ENCODE measurements at places on chromosomes 1 and 21. TPM values are rescaled to one million over a fixed set of nuclear protein-coding genes. Genes with fewer than 3 reads are reported as not detected.
A peak's percentile ranks its signal among the peaks of the same experiment; 100 is the strongest.

Gene SPATA46
- total RNA-seq = not detected

GRCh38 chr1:151158326-151158725, 1.9 kb downstream of the TNFAIP8L2 start:
- DNase-seq = peak; percentile 46

DNA sequence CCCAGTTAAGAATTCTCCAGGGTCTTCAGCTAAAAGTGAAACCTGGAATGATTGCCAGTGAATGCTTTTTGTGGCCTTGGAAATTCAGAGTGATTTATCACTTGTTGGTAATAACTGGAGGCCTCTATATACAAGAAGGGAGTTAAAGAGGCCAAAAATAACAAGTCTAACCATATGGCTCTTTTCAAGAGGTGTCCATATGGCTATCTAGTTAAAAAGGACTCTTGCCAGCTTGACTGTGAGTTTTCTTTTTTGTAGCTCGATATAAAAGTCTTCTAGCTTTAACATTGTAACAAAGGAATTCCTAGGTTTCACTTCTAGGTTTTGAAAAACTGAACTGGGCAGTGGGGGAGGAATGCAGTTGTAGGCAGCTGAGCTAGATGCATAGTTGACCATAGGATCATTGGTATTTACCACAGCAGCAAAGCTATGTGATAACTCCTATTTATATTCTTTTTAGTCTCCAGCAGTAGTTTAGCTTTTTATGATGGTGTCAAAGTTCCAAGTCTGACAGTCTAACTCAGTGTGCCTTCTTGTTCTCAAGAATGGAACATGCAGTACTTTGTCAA, 44.4 kb downstream of the CACHD1 start:
- DNase-seq = no peak

DNA sequence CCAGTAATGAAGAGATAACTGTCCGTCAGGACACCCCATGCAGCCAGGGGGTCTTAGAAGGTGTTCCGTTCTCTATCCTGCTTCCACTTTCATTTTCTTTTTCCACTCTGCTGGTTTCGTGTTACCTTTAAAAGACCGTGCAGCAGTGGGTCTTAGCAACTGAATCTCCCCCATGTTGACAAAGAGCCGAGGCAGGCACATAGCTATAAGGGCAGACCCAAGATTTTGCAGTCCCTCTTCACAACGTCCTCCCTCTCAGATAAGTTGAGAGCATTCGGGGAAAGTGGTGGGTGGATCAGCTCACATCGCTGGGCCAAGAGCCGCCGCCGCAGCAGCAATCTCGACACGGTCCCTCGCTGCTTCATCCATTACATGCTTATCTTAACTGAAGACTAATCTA, 355.5 kb downstream of the LMO4 start:
- DNase-seq = no peak

- no peak for DNase-seq
These were observed 14.6 kb downstream of the COL9A2 start for GRCh38 chr1:40302475-40302874.

DNA sequence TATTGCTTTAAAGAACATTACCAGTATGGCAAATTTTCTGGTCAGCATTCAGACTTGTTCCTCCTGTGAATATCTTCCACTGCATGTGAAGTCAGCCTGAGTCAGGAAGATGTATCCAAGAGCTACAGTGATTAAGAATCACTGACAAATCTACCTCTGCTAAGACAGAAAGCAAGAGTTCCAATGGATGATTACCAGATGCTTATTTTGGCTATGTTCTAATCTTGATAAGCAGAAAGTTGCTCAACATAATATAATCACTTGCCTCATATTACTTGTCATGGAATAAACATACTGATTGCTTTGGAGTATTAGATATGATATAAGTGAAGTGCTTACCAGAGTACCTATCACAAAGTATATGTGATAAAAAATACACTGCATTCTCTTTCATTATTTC, 738.1 kb downstream of the ADGRL2 start:
- no peak for DNase-seq

GRCh38 chr1:234170067-234170466, 203.2 kb upstream of the COA6 start:
- DNase-seq = no peak

GRCh38 chr1:109767637-109768334, 4.1 kb upstream of the EPS8L3 start:
- peak; percentile 45 for DNase-seq

DNA sequence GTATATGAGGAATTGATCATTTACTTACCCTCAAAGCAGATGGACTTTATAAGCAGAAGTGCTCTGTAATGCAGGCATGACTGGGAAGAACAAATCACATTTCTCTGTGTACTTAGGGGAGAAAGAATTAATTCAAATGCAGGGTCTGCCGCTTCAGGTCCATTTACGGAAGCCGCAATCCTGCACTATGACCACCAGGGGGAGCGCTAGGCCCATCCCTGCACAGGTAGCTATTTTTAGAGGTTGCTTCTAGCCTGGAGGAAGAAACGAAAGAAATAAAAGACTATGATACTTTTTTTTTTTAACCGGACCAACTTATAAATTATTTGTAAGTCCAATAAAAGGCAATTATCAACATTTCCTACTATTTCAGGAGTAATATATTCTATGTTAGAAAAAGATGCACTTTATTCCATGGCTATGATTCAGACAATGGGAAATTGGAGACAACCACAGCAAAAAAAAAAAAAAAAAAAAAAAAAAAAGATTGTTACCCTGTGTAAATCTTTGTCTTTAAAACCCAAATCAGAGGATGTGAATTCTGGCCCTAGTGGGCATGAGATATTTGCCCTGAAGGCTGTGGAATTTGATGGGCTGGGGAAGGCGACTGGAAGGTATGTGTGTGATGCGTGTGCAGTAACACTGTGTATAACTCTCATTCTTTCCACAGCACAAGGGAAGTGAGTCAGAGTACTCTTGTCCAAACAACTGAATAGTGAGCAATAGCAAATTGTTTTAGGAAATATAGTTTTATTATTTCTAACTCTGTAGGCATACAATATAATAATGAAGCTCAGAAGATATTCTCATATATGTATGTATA, 12.9 kb upstream of the FYB2 start:
- peak; percentile 69 for DNase-seq

GRCh38 chr1:27521861-27522431, 32.0 kb upstream of the WASF2 start:
- no peak for DNase-seq

- DNase-seq = peak; percentile 92
These were observed 20.7 kb upstream of the MFSD2A start for GRCh38 chr1:39933956-39934941.

- no peak for DNase-seq
These were observed 3.7 kb downstream of the ADAMTS4 start for GRCh38 chr1:161195171-161195570.

Gene C1orf115
- 35.3 TPM for total RNA-seq

DNA sequence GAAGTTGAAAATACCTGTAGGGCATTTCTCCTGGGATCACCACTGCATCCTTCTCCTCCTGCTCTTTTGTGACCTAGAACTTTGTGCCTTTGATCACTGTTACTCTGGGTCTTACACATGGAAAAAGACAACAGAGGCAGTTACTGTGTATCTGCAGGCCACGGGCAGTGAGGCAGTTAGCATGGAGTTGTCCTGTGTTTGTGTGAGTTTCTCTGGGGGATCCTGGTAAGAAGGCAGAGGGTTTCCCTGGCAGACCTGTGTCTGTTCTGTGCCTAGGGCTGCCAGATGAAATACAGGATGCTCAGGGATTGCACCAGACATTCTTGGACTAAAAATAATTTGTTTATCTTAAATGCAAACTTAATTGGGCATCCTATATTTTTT, 44.4 kb upstream of the SCCPDH start:
- DNase-seq = no peak

- DNase-seq = no peak
These were observed 52.4 kb downstream of the TMEM53 start for GRCh38 chr1:44621841-44622286.

DNA sequence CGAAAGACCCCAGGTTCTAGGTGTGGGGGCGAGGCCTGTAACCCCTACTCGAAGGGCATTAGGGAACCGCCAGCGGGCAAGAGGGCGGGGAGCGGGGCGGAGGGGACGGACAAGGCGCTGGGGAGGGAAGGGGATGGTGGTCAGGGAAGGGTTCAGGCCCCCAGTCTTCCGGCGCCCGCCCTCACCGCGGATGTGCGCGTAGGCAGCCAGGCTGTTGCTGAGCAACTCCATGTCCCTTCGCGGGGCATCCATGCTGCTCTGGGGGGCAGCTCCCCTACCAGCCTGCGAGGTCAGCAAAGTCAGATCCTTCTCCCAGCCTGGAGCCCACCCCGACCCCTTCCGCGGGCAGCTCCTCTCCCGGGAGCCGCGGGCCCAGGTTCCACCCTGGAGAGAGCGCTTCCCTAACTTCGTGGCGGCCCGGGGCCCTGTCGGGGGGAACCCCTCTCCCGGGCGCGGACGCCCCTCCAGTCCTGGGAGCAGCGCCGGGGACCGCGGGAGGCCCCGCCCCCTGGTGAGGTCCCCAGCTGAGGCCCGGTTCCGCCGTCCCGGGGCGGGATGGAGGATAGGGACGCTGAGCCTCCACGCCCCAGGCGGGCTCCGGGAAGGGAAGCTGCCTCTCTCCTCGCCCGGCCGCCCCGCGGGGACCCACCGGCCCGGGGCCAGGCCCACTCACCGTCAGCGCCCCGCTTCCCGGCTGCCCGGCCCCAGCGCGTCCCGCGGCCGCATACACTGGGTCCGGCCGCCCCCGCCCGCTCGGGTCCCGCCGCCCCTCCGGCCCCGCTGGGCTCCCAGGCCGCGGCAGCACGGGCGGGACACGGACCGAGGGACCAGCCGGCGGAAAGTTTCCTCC, 434 bp downstream of the EVA1B start:
- no peak for DNase-seq

GRCh38 chr21:29441651-29442050, 142.9 kb downstream of the BACH1 start:
- no peak for DNase-seq

DNA sequence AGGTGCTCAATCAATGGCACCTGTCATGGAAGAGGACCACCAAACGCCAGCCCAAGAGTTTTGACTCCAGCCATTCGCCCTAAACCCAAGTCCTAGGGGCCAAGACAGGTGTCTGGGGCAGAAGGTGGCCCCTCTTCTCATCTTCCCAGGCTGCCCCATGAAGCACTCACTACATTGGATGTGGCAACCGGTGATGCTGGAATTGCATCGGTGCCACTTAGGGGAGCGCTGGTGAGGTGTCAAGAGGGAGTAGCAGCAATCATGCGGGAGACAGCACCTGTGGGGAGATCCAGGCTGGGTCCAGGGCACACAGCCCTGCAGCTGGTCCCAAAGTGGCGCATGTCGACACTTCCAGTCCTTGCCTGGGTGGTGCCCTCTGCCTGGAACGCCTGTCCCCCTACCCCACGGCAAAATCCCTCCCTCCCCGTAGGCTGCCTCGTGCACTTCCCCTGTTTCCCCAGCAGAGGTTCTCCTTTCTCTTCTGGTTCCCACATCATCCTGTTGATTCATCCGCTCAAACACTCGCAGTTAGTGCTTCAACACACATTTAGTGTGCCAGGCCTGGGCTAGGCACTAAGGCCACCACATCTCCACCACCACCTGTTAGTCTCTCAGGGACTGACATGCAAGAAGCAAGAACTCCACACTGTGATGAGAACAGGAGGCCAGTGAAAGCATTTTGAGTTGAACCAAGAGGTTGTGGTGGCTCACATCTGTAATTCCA, 18.5 kb downstream of the PLA2G2D start:
- DNase-seq = no peak

Gene FNDC10
- total RNA-seq = 7.4 TPM

DNA sequence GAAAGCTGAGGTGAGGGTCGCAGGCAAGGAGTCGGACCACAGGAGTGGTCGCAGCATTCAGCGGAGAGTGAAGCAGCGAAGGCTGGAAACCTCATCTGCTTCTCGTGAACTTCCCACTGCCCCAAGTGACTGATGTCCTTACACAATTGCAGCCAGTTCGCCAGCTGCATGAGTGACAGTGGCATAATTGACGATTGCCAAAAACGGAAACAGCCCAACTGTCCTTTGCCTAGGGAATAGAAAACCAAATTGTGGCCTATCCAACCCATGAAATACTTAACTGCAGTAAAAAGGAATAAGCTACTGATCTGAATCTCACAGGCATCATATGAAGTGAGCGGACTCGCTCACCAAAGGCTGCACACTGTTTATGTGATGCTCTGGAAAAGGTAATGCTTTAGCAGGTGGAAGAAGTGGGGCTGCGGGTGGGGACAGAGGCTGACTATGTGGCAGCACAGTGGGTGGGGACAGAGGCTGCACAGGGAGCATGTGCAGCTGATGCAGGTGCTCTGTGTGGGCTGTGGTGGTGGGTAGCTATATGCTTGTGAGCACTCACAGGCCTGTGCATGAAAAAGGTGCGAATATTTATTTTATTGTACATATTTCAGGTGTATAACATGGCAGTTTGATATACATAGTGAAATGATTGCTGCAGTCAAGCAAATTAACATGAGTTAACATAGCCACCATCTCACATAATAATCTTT, 4.2 kb upstream of the NLRP3 start:
- DNase-seq = no peak

GRCh38 chr1:230153641-230154296, 86.7 kb downstream of the GALNT2 start:
- no peak for DNase-seq

DNA sequence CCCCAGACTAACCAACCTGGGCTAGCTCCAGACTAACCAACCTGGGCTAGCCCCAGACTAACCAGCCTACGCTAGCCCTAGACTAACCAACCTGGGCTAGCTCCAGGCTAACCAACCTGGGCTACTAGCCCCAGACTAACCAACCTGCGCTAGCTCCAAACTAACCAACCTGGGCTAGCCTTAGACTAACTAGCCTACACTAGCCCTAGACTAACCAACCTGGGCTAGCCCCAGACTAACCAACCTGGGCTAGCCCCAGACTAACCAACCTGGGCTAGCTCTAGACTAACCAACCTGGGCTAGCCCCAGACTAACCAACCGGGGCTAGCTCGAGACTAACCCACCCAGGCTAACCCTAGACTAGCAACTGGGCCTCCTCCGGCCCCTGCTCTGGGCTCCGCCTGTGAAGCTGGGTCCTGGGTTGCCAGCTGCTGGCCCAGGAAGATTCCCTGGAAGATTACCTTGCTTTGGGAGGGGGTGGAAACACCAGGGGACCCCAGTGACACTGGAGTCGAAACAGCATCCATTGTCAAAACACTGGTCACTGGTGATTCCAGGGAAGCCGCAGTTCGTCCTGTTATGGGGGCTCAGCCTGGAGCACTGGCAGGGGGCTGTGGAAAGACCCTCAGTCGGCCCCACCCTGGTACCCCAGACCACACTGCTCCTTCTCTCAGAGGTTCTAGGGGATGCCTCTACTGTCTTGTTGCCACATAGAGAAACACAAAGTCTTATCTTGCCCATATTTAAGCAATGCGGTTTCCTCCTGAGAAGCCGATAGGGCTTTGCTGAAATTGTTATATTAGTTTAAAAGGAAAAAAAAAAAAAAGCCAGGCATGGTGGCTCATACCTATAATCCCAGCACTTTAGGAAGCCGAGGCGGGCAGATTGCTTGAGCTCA, 1.1 kb downstream of the TFF2 start:
- peak; percentile 51 for DNase-seq

Measured in upper lobe of right lung (tissue), 1 donor.